ENCODE measurements at places on chromosomes 7 and 10.

GRCh38 chr7:97733276-97734161 is 1.6 kb downstream of the TAC1 start:
- no peak for DNase-seq

GRCh38 chr10:27558612-27559020 is 54.5 kb downstream of the RAB18 start:
- peak; percentile 20 for DNase-seq

GRCh38 chr10:43843321-43844101 is 194.8 kb upstream of the ZNF32 start:
- DNase-seq, result no peak

DNA sequence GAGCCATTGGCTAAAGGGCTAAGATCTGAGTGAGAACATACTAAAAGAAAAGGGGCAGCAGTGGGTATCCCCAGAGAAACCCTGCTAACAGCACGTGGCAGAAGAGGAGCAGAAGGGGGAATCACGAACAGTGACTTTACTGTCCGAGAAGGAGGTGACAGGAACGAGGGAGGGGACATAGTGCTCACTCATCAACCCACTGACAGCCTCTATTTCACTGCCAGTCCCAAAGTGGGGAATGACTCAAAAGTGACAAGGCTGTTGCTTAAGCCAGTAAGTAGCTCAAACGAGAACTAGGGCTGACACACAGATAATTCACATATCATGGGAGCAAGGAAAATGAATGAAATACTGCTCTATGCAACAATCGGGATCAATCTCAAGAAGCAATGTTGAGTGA is 92.7 kb downstream of the RSU1 start:
- DNase-seq, result no peak

DNA sequence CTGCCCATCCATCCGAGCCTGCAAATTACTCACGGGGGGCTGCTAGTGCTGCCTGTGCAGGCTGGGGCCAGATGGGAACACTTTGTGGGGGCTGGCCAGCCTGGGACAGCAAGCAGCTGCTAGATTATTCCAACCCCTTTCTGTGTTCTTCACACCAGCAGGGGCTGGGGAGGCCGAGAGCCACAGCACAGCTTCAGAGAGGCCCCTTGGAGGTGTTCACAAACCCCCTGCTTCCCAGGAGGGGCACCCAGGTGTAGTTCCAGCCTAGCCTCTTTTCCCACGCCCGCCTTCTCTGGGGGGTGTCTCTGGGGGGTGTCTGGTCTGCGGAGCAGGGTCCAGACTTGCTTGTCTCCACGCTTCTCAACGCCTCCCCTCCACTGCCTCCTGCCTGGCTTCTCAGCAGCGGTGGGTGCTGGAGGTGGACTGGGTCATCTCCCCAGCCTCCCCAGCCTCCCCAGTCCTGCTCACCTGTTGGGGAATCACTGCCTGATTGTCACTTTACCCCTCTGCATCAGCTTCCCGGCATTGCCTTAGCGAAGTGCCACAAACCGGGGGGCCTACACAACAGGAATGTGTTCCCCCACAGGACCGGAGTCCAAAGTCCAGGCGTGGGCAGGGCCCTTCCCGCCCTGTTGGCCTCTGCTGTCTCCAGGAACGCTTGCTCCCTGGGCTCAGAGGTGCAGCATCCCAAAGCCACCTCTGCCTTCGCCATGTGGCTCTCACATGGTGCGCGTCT is 74.0 kb upstream of the EN2 start:
- DNase-seq, result no peak

DNA sequence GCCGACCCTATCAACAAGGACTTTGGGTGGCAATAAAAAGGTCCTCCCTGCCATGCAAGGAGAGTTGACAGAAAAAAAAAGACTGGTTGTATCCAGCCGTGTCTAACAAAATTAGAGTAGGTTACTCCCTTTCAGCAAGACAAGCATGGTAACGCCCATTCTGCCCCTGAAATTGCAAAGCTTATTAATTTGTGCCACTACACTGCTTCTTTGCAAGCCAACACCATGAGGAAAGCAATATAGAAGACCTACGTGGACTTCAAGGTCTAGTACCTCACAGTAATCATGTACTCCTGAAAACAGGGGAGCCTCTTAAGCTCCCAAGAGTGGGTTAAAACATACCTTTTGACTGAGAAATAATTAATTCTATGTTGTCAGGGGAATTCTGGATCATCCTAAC is 90.3 kb downstream of the FRMPD2 start:
- no peak for DNase-seq

GRCh38 chr7:44158873-44159631 is 17.9 kb upstream of the MYL7 start:
- no peak for DNase-seq

- no peak for DNase-seq
These were observed 267.5 kb downstream of the GATA3 start for GRCh38 chr10:8321990-8322389.

- DNase-seq, result no peak
These were observed 93.9 kb upstream of the AGR3 start for GRCh38 chr7:16975712-16976111.

Measured in AG09309 (cell line).